HepG2 (cell line): ENCODE measurements at places on chromosomes 7 and 10. TPM values are rescaled to one million over a fixed set of nuclear protein-coding genes. Genes with fewer than 3 reads are reported as not detected.

DNA sequence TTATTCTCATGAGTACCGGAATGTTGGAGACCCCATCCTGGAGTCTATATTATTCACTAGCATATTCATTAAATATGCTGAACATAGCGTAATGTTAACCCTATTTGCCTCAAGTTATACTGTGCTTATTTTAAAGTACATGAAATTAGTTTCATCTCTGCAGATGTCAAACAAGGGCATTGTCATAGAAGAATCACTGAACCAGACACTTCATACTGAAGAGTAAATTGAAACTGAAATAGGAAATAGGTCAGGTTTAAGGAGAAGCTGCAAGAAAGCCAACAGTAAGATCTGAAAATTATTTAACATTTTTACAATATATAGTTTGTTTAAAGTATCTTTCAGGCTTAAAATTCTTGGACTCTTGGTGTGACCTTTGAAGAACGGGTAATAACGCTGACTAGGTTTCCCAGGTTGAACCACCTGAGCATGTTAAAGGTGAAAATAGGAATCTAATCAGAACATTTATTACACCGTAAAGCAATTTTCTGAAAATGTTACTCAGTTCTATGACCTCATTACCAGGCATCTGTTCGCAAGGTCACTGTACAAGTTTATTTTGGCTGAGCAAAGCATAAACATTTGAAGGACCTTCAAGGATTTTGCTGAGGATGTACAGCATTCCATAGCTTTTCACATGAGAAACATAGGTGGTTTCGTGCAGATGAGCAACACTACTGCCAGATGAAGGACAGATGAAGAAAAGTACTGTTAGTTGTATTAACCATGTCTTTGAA, 82.7 kb downstream of the REEP3 start:
- no peak overlapping the region for H3K4me3 ChIP-seq
- no peak for DNase-seq
- no peaks in the 10 kb centered on the region for H3K27me3 ChIP-seq
- H3K27ac ChIP-seq, result no peak overlapping the region

- H3K36me3 ChIP-seq, result 0 out of 3 replicates have a peak, but pooled peaks cover 8% of the 10 kb centered on the region
- H3K27ac ChIP-seq, result peak within 1 kb of the TSS; percentile 74
- no peak for DNase-seq
- peak within 1 kb of the TSS; percentile 70 for H3K4me3 ChIP-seq
Measured at GRCh38 chr7:87475359-87476178, at the start of gene ABCB4. Gene ABCB4 (minus strand): TSS chr7:87475680. CDS start chr7:87475465, 215 bp downstream.

GRCh38 chr10:97748116-97748515, 11.2 kb downstream of the ZFYVE27 start:
- peaks cover 88% of the 10 kb centered on the region for H3K36me3 ChIP-seq
- H3K27ac ChIP-seq, result no peak overlapping the region
- H3K4me3 ChIP-seq, result no peak overlapping the region
- DNase-seq, result no peak
- H3K4me1 ChIP-seq, result peaks cover 5% of the 10 kb centered on the region

GRCh38 chr10:35388197-35388596, 51.9 kb downstream of the CCNY start:
- 0 out of 3 replicates have a peak, but pooled peaks cover 4% of the 10 kb centered on the region for H3K36me3 ChIP-seq
- no peak for DNase-seq
- H3K27me3 ChIP-seq, result no peaks in the 10 kb centered on the region
- H3K4me1 ChIP-seq, result peaks cover 72% of the 10 kb centered on the region

- H3K36me3 ChIP-seq, result no peaks in the 10 kb centered on the region
- no peaks in the 10 kb centered on the region for H3K4me1 ChIP-seq
- DNase-seq, result no peak
- H3K4me3 ChIP-seq, result no peak overlapping the region
- H3K27ac ChIP-seq, result no peak overlapping the region
Measured at GRCh38 chr10:126214679-126215078, 173.6 kb downstream of the ADAM12 start.

DNA sequence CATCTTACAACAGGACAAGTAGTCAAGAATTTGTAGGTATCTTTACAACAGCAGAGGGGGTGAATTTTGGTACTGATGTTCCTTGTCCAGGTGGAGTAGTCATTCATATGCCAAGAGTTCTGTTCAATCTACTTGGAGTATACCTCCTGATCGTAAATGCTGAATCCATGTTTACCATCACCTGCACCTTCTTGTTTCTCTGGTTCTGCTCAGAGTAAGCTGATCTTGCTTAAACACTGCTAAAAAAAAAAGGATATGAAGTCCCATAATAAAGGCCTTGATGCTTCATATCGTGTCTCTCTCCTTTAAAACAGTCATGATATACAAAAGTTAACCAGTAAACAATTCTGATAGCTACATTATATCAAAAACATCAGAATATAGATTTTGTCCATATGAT, 45.3 kb upstream of the FOXP2 start:
- no peaks in the 10 kb centered on the region for H3K36me3 ChIP-seq
- DNase-seq, result no peak
- no peak overlapping the region for H3K27ac ChIP-seq
- no peaks in the 10 kb centered on the region for H3K27me3 ChIP-seq
- H3K4me3 ChIP-seq, result no peak overlapping the region

- DNase-seq, result no peak
- no peaks in the 10 kb centered on the region for H3K27me3 ChIP-seq
- peaks cover 80% of the 10 kb centered on the region for H3K4me1 ChIP-seq
- peaks cover 22% of the 10 kb centered on the region for H3K36me3 ChIP-seq
- H3K4me3 ChIP-seq, result no peak overlapping the region
Measured at GRCh38 chr7:36281945-36282717, 107.5 kb upstream of the ANLN start.

DNA sequence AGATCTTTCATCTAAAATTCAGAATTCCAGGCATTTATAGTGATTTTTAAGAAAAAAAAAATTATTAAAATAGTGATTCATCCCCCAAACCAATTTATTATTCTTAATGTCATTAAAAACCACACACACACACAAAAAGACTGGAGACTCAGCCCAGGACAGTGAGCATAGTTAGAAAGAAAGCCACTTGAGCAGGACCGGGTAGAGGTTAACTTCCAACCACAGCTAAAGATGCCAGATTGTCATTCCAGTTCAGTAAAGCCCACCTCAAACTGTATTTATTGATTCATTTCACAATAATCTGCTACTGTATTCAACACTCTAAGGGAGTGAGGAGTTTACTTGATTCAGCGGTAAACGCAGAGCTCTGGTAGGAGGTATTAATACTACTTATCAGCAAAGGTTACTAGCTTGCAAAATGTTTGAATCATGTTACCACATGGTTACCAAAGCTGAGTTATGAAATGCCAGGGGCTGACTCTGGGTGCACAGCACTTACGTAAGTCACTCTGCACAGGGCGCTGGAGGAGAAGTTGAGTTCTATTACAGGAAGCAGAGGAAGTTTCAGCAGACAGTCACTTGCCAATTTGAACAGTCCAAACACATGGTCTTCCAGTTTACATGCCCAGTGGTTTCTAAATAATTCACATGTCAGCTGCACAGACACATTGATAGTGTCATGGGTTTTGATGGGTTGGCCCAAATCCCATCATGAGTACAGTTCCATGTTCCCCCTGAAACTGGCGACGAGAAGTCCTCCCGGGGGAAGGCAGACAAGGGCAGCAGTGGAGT, 64.6 kb downstream of the KLF6 start:
- no peaks in the 10 kb centered on the region for H3K36me3 ChIP-seq
- no peak overlapping the region for H3K4me3 ChIP-seq
- H3K27me3 ChIP-seq, result peaks cover 2% of the 10 kb centered on the region; the same call in 1 of the 2 replicates
- H3K4me1 ChIP-seq, result no peaks in the 10 kb centered on the region

DNA sequence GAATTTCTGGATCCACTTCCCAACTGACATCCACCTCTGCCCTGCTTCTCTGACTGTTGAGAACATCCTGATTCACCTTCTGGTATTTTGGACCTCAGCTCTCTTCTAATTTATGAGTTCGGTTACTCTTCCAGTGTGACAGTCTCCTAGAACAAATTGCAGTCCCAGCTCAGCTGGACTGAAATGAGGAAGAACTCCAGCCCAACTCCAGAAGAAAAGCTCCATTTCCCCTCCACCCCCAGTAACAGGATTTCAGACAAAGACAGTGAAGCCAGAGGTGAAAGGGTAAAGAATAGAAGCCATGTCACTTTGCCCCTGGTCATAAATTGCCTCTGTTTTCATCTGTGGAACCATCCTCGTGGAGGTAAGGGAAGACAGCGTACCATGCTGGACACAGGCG, 26.2 kb upstream of the INHBA start:
- H3K27me3 ChIP-seq, result no peaks in the 10 kb centered on the region
- DNase-seq, result no peak
- H3K4me3 ChIP-seq, result no peak overlapping the region
- no peaks in the 10 kb centered on the region for H3K36me3 ChIP-seq
- H3K4me1 ChIP-seq, result no peaks in the 10 kb centered on the region
- no peak overlapping the region for H3K27ac ChIP-seq

DNA sequence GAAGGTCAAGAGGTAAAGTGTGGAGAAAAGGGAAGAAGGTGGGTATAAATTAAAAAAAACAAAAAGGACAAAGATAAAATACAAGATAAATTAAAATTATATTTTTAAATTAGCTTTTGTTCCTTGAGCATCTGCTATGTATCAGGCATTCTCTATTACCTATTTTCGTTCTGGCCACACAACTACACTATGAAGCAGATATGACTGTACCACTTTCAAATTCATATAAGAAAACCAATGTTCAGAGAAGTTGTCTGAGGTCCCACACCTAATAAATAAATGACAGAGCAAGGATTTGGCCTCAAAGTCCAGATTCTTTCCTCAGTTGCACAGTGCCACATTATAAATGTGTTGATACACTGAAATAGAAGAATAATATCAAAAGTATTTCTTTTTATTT, 103.8 kb upstream of the PCDH15 start:
- H3K4me3 ChIP-seq, result no peak overlapping the region
- no peaks in the 10 kb centered on the region for H3K36me3 ChIP-seq
- H3K4me1 ChIP-seq, result no peaks in the 10 kb centered on the region
- H3K27me3 ChIP-seq, result no peaks in the 10 kb centered on the region

GRCh38 chr10:6678211-6678803, 98.2 kb upstream of the PRKCQ start:
- H3K27me3 ChIP-seq, result no peaks in the 10 kb centered on the region; the same call in 1 of the 2 replicates
- no peak overlapping the region for H3K27ac ChIP-seq
- no peaks in the 10 kb centered on the region for H3K4me1 ChIP-seq
- H3K36me3 ChIP-seq, result no peaks in the 10 kb centered on the region
- no peak overlapping the region for H3K4me3 ChIP-seq
- peak; percentile 22 for DNase-seq

- H3K36me3 ChIP-seq, result no peaks in the 10 kb centered on the region
- DNase-seq, result no peak
- H3K4me3 ChIP-seq, result no peak overlapping the region
Measured at GRCh38 chr10:62165803-62166202, 102.8 kb downstream of the RTKN2 start.

- peaks cover 72% of the 10 kb centered on the region for H3K4me1 ChIP-seq
- no peaks in the 10 kb centered on the region for H3K36me3 ChIP-seq
- H3K27me3 ChIP-seq, result no peaks in the 10 kb centered on the region
- H3K4me3 ChIP-seq, result peak overlapping the region; percentile 84
- DNase-seq, result no peak
Measured at GRCh38 chr10:102713539-102713813, 721 bp downstream of the ARL3 start.

- no peaks in the 10 kb centered on the region for H3K4me1 ChIP-seq
- no peak overlapping the region for H3K27ac ChIP-seq
- no peaks in the 10 kb centered on the region for H3K36me3 ChIP-seq
- H3K4me3 ChIP-seq, result no peak overlapping the region
Measured at GRCh38 chr10:35300063-35300699, 36.1 kb upstream of the CCNY start.

The CDHR3 gene
- total RNA-seq, result 8.2 and 11.8 TPM in 2 replicates

The COBL gene
- 3.8 and 4.4 TPM in 2 replicates for total RNA-seq

The C10orf67 gene
- not detected in 2 replicates for total RNA-seq

The TAS2R5 gene
- 0.65 and 1.7 TPM in 2 replicates for total RNA-seq

The FOXP2 gene
- total RNA-seq, result 0.04 TPM in 1 of 2 replicates, not detected in the other
